ENCODE measurements at places on chromosomes 3 and 15. TPM values are rescaled to one million over a fixed set of nuclear protein-coding genes. Genes with fewer than 3 reads are reported as not detected.

Gene ERICH6
- not detected for total RNA-seq

Gene SCG3
- not detected for total RNA-seq

Gene GPR62
- total RNA-seq: 0.15 TPM

Gene CGNL1
- total RNA-seq: under 0.01 TPM

Gene PAQR5
- total RNA-seq: 1.2 TPM

Gene CTXN2
- not detected for total RNA-seq

Gene MEX3B
- 7.9 TPM for total RNA-seq

Gene SLC28A1
- not detected for total RNA-seq

Gene ACTRT3
- total RNA-seq: 3.7 TPM

Gene HHATL
- total RNA-seq: not detected

Gene RHOV
- not detected for total RNA-seq

Gene NOX5
- total RNA-seq: not detected

Gene SEMA6D
- total RNA-seq: 1.8 TPM

Gene EBLN2
- 0.89 TPM for total RNA-seq

Gene OXTR
- total RNA-seq: 7.6 TPM

Gene VILL
- total RNA-seq: 5.0 TPM

Gene FEZF2
- not detected for total RNA-seq

Gene SEMA5B
- total RNA-seq: not detected

Gene AGBL1
- total RNA-seq: not detected

Gene ACP3
- 4.7 TPM for total RNA-seq

Gene RASGRP1
- total RNA-seq: not detected

Gene IQCH
- total RNA-seq: 1.9 TPM

Gene STRIT1
- total RNA-seq: not detected

Gene ALDH1A3
- total RNA-seq: 16.0 TPM

Gene CTSH
- total RNA-seq: 9.4 TPM

Gene ZXDC
- total RNA-seq: 14.3 TPM

Gene ZNF80
- total RNA-seq: not detected

Gene FGF12
- not detected for total RNA-seq

Gene TMEM266
- under 0.01 TPM for total RNA-seq

Gene NR2E3
- total RNA-seq: not detected

Gene SETD5
- total RNA-seq: 22.7 TPM

Gene GOLGA8R
- 0.30 TPM for total RNA-seq

Gene CCNB2
- 141 TPM for total RNA-seq

Gene SOX2
- not detected for total RNA-seq

Gene SLC12A1
- total RNA-seq: not detected

Gene ANKRD34C
- total RNA-seq: not detected

Gene SPTBN5
- total RNA-seq: under 0.01 TPM

Gene FRMD5
- 0.84 TPM for total RNA-seq

Gene SEMA4B
- 12.4 TPM for total RNA-seq

Gene FANCD2OS
- not detected for total RNA-seq

Gene ZMAT3
- total RNA-seq: 5.0 TPM

Gene IREB2
- 7.9 TPM for total RNA-seq

Gene EIF3J
- 28.6 TPM for total RNA-seq

Gene CNTN3
- total RNA-seq: 0.84 TPM

Gene TEX55
- total RNA-seq: not detected

Gene ZPLD1
- not detected for total RNA-seq

Gene MST1R
- 0.50 TPM for total RNA-seq

Gene RTP3
- not detected for total RNA-seq

Gene WDR93
- total RNA-seq: 0.15 TPM

Gene SCN11A
- total RNA-seq: not detected

Gene LMAN1L
- not detected for total RNA-seq

Gene FBXW12
- not detected for total RNA-seq

Gene LEKR1
- 0.45 TPM for total RNA-seq

Gene TMEM212
- total RNA-seq: not detected

Gene ARL13B
- total RNA-seq: 5.7 TPM

Measured in bronchus fibroblast of lung (primary cell).